ENCODE measurements at places on chromosomes 1 and 21.

DNA sequence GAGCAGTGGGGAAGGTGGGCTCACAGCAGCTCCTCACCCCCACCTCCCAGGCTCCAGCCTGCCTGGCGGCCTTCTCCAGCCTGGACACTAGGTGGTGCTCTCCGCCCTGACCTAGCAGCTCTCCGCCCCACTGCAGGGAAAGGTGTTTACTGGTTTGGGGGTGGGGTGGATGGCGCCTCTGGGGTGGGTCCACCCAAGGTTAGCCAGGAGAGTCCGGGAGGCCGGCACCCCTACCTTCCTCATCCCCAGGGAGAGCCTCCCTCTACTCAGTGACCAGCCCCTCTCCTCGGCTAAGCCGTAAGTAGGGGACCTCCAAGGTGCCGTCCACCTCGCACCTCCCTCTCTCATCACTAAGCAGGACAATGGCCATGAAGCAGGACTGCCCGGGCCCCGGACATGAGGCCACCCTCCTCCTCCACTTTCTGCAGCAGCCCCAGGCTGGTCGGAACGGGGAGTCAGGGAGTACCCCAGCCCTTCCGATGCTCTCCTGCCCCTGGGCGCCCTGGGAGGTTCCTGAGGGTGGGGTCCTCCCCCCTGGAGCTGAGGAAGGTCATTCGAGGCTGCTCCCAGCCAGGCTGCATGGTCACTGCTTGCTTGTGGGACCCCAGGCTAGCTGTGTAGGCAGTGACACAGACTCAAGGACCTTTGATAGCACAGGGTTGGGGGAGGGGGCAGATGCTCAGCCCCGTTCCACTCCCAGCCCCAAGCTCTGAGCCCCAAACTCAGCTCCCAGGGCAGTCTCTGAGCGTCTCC is 101.4 kb upstream of the VAMP3 start:
- DNase-seq, result peak; percentile 30

- DNase-seq, result no peak
Observed at GRCh38 chr21:38950435-38951094, 144.8 kb downstream of the ETS2 start.

DNA sequence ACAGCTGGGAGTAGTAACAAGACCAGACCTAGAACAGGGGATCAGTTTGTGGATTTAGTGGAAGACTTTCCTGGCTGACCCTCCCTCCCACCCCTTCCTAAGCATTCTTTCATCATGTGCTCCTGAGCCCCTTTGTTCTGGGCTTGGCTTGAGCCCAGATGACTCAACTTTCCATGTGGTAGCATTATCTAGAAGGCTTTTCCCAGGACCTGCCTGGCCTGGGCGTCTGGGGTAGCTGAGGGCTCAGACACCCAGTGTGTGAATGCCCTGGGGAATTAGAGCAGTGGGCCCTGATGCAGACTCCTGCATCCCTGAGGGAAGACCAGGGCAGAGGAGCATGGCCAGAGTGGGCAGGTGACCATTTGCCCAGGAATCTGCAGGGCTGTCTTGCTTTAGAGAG is 44.1 kb upstream of the TSPAN2 start:
- no peak for DNase-seq

DNA sequence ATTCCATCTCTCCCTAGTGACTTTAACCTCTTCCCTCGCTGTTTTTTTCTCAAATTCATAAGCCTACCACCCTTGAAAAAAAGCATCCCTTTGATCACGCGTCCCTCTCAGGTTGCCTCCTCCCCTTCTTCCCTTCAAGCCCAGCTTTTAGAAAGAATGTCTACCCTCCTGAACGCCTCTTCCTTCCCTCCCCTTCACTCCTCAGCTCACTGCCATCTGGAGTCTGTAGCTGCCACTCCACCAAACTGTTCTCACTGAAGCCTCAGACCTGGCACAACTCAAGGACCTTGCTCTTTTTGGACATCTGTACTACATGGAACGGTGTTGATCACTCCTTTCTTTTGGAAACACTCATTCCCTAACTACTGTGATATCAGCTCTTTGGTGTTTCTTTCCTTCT is 80.6 kb downstream of the SLC25A24 start:
- DNase-seq, result no peak

DNA sequence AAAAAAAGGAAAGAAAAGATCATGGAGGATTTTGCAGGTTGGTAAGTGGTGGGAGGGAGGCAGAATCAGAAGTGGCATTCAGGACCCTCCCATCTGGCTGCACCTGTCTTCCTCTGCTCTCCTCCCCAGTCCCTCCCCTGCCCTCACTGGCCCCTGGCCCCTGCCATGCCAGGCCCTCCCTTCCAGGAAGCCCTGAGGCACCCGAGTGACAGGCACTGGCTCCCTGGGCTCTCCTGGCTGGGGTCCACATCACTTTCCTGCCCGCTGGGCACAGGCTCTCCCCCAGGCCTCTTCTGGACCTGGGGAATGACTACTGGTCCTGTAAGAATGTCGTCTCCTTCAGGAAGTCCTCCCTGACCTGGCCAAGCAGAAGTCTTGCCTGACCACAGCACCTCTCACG is 15.3 kb upstream of the ADARB1 start:
- DNase-seq, result no peak

DNA sequence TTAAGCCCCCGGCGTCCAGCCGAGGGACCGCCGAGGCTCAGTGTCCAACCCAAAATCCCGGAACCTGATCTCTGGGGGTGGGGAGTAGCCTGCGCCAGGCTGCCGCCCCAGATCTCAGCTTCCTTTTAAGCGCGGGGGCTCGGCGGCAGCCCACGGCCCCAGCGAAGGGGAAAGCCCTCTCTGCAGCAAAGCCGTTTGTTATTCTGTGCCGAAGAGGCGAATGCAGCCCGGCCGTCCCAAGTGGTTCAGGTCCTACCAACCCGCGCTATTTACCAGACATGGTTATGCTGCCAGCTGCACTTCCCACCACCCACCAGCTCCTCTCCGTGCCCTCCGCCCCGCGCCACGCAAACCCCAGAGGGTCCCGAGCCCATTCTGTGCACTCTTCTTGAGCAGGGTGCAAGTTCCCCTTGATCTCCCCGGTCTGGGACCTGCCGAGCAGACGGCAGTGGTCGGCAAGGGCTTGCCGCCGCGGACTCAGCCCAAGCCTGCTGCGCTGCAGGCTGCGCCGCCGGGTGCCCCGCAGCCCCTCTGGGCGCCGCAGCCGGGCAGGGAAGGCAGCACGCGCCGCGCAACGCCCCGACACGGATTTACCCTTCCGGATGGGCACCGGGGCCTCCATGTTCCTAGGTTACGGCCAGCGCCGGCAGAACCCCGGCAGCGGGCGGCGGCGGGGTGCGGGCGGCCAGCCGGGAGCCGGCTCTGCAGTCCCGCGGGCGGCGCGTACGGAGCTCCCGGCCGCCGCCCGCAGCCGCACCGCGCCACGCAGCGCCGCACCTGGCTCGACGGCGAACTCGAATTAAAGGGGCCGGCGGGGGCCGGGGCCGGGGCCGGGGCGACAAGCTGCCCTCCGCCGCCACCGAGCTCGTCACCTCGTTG is 738 bp upstream of the KCNA2 start:
- no peak for DNase-seq

- DNase-seq, result no peak
Observed at GRCh38 chr1:54013393-54014008, 4.5 kb downstream of the LDLRAD1 start.

DNA sequence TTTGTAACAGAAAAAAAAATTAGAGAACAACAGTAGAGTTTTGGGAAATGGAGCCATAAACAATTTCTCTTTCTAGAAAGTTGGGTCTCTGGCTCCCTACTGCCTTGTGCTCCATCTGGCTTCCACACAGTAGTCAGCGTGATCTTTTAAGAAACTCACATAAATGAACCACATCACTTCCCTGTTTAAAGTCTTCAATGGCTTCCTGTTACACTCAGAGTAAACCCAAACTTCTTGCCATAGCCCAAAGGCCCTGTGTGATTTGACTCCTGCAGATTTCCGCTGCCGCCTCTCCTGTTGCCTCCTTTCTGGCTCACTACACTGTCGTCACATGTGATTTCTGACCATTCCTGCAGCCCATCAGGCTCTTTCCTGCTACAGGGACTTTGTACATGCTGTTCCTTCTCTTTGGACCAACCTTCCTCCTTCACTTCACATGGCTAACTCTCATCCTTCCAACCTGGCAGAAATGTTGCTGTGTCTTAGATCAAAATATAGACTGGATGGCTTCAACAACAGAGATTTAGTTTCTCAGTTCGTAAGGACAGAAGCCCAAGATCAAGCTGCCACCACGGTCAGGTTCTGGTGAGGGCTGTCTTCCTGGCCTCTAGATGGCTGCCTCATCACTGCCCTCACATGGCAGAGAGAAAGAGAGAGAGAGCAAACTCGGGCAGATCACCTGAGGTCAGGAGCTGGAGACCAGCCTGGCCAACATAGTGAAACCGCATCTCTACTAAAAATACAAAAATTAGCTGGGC is 34.0 kb downstream of the OPRD1 start:
- DNase-seq, result no peak

DNA sequence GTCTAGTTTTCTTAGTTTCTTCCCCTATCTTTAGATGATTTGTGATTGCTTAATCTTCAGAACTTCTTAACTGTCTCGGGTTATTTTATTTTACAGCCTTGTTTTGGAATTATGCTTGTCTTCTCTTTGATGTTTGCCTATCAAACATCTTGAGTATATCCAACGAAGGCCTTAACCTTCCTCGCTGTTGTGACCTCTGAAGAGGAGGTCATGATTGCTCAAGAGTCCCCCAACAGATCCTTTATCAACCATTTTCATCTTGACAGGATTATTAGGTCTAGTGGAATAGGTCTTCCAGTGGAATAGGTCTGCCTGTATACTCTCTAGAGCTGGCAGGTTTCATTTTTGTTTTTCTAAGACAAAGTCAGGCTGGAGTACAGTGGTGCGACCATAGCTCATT is 45.7 kb downstream of the UBE4B start:
- no peak for DNase-seq

- DNase-seq, result no peak
Observed at GRCh38 chr1:244841273-244841927, 5.9 kb downstream of the COX20 start.

Data from activated CD8-positive, alpha-beta memory T cell treated with anti-CD3 and anti-CD28 coated beads for 4 hours (primary cell).